Activated effector memory CD4-positive, alpha-beta T cell treated with anti-CD3 and anti-CD28 coated beads, Interleukin-2, amount 50 U/mL, for 16 hours (primary cell): ENCODE measurements at places on chromosomes 2 and 18.

DNA sequence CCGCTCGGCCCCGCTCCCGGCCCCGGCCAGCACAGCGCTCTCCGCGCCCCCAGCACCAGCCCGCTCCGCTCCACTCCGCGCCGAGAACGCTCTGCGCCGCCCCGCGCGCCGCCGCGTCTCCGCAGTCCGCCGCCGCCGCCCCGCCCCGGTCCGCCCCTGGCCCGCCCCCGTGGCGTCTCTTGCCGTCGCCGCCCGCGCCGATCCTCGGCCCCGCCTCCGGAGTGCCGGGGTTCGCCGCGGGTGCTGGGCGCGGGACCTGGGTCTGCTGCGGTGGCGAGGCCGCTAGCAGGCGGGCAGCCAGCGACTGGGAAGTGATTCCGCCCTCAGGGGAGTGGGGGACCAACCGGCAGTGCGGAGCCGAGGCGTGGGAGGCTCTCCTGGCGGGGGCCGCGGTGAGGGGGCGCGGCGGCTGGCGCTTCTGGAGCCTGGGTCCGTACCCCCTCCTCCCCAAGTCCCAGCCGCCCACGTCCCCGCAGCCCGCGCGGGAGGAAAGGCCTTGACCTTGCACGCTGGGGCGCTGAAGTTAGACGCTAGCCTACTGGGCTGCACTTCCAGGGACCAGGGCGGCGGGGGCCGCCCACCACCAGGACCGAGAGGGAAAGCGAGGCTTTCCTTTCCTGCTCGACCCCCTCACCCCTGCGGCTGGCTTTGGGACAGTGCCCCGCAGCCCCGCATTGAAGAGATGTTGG, at the start of gene HS6ST1:
TSS of gene HS6ST1 (minus strand) at position 93 of the 689 bp plus-strand sequence. CDS start 305 bp downstream, outside the sequence.
- DNase-seq = peak; percentile 96

DNA sequence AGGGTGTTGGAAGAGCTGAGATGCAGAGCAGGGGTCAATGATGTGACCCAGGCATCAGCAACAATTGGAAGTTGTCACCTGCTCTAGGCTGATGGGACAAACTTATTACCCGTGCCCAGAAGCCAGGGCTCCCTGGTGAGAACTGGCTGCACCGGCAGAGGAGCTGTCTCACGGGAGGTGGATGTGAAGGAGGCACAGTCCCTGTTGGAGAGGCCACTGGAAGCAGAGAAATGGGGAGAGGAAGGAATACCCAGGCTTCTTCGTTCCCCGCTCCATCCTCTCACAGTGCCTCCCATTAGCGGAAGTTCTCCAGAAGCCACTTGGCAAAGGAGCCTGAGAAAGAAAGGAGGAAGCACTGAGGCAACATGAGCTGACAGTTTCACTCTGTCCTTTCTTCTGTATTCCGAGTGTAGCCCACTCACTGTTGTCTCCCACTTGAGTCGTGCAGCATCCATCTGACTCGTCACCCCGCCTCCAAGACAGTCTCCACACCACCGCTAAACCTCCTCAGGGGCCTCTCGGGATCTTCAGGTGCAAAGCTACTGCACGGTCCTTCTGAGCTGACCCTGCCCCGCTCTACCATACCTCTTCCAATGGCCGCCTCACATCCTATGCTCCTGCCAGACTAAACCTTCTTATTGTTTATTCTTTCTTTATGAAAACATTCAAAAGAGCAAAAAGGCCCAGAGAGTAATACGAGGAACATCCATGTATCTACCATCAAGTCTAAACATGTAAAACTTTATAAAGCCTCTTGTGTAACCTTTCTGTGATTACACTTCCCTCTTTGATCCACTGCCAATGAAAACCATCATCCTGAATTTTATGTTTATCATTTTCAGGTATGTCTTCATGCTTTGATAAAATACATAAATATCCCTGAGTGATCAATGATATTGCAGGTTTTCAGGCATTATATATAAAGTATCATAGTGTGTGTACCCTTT, 19.1 kb upstream of the AFTPH start:
- no peak for DNase-seq

- DNase-seq = no peak
These were observed 28.4 kb upstream of the ANKRD44 start for GRCh38 chr2:197339016-197339415.

GRCh38 chr18:59893971-59894370, 5.8 kb upstream of the PMAIP1 start:
- no peak for DNase-seq

DNA sequence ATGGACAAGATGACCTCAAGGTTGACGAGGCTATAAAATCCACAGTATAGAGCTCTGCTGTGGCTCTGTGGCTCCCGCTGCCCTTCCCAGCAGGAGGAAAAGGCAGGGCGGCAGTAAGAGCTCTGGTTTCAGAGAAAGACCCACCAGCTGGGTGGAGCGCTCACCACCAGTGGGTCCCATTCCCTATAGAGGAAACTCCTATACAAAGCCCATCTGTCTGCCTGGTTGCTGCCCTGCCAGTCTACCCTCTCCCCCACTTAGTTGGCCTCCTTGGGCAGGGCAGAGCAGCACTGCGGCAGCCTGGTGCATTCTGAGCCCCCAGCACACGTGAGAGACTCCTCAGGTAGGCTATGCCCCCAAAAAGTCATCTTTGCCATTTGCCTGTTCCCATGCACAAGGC, 26.5 kb downstream of the TNS1 start:
- peak; percentile 55 for DNase-seq

DNA sequence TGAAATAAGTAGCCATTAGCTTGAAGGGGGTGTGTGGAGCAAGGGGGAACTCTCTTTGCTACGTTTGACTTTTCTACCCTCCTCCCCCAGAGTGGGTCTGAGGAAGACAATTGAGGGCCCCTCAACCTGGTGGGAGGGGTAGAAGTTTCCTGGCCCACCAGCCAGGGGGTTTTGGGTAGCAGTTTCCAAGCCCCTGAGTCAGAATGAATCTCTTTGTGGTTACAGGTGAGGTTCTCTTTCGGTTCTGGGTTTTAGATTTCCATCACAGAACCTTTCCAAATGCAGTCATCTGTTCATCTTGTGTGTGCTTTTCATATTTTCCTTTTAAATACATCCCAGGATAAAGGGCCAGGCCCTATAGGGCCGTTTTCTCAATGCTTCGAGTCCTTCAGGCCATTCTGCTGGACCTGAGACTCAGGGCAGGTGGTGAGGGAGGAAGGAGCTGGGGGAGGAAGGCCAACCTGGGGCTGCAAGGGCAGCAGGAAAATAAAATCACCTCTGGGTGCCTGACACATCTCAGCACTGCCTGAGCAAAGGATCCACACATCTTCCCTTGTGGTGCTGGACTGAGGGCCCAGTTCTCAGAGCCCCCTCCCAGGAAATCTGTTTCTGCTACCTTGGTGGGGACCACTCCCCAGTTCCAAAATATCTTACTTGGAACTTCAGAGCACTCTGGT, 4.7 kb downstream of the LBH start:
- peak; percentile 84 for DNase-seq

- DNase-seq = peak; percentile 66
These were observed 558 bp downstream of the FBXO41 start for GRCh38 chr2:73283545-73284295.

DNA sequence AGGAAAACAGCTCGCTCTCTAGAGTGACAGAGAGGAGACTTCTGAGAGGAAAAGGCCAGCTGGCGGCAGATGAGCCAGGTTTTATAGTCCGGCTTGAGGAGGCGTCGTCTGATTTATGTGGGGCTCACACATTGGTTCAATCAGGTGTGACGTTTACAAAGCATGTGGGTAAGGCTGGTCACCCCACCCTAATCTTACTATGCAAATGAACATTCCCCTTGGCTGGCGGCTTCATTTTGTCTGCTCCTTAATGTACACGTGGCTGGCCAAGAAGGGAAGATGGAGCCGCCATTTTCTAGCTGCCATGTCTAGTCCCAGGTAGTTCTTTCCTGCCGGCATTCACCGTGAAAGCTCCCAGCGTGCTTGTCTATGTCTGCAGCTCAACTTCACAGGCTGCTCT, 299.1 kb upstream of the SPRED2 start:
- no peak for DNase-seq

DNA sequence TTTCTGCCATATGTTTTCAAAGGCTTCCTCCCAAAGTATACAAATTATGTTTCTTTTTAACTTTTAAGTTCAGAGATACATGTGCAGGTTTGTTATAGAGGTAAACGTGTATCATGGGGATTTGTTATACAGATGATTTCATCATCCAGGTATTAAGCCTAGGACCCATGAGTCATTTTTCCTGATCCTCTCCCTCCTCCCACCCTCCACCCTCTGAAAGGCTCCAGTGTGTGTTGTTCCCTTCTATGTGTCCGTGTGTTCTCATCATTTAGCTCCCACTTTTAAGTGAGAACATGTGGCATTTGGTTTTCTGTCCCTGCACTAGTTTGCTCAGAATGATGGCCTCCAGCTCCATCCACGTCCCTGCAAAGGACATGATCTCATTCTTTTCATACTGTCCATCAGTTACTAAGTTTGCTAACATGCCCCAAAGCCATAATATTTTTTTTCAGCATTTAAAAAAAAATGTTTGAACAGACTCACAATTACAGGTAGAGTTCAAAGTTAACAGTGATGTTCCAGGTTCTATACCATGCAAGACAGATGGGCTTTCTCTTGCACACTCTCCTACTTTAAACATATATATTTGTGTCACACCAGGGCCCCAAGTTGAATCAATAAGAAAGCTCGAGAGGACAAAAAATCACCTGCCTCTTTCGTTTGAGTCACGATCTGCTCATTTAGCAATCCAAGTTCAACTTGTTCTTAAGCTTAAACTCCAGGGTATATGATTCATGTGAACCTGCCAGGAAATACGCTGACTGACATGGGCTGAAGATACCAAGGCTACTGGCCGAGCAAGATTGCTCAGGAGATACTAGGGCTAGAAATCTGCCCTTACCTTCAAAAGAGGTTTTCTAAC, 77.6 kb downstream of the AP1S3 start:
- DNase-seq = no peak

- DNase-seq = no peak
These were observed 103.5 kb upstream of the TRIB2 start for GRCh38 chr2:12613137-12613835.

- DNase-seq = no peak
These were observed 241.4 kb downstream of the KCNS3 start for GRCh38 chr2:18119883-18120282.

DNA sequence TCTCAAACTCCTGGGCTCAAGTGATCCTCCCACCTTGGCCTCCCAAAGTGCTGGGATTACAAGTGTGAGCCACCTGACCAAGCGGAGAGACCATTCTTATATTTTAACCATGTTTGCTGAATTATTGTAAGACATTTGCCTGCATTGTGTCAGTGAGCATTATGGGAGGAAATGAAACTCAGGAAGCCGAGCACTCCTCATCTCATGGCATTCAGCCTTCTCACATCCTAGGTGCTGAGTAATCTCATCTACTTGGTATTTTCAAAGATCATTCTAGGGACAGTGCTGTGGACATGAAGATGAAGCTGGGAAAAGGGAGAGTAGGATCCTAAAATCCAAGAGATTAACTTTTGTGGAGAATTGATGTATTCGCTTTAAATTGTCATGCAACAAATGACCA, 66.1 kb downstream of the NAPG start:
- no peak for DNase-seq

GRCh38 chr2:226971770-226972169, 135.9 kb downstream of the RHBDD1 start:
- no peak for DNase-seq

GRCh38 chr2:37827455-37827854, 97.6 kb upstream of the RMDN2 start:
- DNase-seq = no peak

DNA sequence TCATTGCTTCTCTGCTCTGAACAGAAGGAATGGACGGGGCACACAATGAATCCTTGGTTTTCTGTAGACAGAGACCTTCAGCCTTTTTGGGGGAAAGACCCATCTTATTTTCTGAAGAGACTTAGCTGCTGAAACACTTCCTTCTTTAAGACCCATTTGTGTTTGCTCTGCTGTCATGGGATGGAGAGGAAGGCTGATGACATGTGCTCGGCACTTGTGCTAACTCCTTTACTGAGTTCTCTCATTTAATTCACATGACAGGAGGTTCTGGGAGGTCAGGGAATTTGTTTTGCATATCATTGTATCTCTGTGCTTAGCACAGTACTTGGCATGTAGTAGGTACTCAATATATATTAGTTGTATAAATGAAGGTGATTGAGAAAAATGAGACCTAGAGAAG, 39.0 kb downstream of the OXER1 start:
- DNase-seq = no peak

DNA sequence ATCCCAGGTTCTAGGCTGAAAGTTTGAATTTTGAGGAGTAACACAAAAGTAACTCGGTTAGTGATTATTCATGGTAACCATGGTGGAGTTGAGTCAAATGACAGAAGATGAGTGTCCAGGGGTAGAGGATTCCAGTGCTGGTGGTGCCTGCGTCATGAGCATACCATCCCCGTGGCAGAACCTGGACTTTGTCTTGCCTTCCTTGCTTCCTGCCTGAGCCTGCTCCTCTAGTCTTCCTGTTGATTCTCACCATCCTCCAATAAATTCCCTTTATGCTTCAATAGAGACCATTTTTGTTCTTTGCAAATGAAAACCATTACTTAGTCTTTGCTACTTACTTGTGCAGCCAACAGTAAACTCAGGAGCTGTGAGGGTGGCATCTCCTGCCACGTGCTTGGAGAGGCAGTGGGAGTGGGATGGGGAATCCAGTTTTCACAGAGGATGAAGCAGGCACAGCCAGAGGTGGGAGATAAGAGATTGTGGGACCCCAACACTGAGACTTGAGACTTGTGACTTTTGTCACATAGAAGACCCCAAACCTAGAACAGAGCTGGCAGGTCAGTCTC, 4.1 kb upstream of the YES1 start:
- DNase-seq = no peak

GRCh38 chr2:85053802-85054201, 79.4 kb upstream of the TCF7L1 start:
- DNase-seq = no peak

DNA sequence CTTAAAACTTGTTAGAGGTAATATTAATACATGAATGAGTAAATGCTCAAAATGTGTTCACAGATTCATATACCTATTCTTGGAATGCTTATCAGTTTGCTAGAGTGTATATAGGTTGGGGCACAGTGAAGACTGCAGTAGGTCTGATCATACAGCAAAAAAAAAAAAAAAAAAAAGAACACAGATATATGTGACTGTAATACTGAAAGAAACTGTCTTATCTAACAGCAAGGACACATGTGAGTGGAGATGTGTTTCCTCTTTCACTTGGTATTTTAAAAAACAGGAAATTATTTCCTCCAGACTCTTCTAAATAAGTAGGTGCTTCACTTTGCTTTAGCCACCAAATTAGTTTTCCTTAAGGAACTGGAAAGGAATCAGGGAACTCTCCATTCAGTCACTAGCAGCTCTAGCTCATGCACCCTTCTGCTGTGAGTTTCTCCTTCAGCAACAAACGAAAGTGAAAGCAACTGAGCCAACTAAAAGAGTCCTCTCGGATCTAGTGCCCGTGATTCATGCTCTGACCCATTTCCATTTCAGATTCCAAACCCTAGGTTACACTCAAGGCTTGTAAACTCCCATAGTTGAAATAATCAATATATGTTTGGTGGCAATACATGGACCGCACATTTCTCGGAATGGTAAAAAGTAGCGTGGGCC, 98.5 kb downstream of the DSEL start:
- no peak for DNase-seq

GRCh38 chr2:111100765-111101162, 19.9 kb upstream of the BCL2L11 start:
- DNase-seq = no peak

- no peak for DNase-seq
These were observed 160.1 kb upstream of the HNRNPA3 start for GRCh38 chr2:177052471-177052870.
